ENCODE measurements at places on chromosomes 11 and 22.
A peak's percentile ranks its signal among the peaks of the same experiment; 100 is the strongest.

DNA sequence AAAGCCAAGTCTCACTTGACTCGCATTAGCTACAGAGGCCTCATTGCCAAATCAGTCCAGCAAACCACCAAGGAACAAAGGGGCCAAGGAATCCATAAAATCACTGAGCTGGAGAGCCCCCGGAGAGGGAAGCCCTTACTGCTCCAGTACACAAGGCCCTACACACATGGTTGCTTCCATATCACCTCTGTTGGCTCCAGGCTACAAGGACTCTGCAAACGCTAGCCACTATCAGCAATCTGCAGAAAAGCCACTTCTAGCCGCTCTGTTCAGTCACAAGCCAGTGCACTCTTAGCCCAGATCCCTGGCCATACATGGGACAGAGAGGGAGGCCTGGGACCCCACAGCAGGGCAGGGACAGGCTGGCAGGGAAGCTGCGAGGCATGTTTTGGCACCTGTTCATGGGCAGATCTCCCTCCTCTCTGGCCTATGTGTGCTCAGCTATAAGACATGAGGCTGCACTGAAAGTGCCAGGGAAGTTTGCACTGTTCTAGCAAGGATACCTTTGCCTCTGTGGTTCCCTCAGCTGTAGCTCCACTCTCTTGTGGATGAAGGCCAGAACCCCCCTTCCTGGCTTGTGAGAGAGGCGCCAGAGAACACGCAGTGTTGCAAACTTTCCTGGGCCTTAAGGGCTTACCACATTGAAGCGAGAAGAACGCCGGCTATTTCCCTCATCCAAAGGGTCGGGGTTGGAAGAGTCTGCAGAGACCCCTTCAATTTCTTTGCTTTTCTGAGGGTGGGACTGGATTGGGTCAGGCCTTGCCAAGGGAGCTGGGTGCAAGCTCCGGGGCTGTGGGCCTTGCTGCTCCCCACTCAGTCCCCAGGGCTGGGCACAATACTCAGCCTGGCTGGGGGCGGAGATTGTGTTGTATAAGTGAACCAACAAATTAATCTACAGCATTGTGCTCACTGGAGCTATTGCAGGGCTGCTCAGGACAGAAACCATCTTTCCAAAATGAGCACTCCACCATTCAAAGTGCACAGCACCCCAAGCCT is 108.7 kb upstream of the PITPNB start:
- DNase-seq, result no peak

DNA sequence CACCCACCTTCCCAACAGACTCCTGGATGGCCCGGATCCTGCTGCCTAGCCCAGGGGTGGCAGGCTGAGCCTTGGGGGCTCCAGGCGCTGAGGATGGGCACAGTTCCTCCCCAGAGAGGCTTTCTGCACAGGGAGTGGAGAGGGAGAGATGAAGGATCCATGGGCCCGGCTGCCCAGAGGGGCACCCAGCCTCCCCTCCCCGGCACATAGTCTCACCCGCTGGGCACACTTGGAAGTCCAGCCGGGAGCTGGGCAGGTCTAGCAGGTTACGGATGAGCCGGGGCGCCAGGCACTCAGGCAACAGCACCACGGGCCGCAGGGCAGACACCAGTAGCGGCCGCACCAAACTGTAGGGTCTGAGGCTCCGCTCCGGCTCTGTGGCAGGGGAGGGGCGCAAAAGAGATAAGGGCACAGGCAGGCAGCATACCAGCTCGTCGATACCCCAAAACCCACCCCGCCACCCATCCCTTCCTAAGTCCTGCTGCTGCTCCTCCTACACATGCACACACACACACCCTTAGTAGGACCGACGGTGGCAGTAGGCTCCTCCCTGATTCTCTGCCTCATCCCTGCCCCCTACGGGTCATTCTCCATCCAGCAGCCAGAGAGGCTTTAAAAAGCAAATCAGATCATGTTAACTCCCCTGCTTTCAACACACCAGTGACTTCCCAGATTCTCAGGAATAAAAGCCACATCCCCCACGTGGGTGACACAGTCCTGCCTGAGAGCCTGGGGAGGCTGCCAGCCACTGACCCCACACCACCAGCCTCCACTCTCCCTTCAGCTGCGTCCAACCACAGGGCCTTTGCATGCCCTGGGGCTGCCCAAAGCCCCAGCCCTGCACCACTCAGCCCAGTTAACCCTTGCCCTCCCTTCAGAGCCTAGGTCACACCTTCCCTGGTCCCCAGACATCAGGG is 6.5 kb upstream of the MFNG start:
- DNase-seq, result peak; percentile 30

- no peak for DNase-seq
These were observed 83.8 kb downstream of the ME3 start for GRCh38 chr11:86588566-86589090.

DNA sequence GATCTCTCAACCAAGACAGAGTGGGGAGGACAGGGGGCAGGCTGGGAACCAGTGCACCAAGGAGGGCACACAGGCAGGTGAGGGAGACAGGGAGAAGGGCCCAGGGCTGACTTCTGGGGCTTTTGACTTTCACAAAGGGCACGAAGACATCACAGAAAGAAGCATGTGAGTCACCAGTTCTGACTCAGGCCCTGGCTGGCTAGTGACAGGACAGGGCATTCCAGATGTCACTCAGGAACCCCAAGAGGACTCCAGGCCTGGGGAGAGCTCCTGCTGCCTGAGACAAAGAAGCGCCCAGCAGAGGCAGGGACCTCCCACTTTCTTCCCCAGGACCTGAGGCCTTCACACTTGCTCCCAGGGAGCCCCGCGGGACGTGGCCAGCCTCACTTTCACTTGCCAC is 497.2 kb downstream of the BUD13 start:
- DNase-seq, result no peak

DNA sequence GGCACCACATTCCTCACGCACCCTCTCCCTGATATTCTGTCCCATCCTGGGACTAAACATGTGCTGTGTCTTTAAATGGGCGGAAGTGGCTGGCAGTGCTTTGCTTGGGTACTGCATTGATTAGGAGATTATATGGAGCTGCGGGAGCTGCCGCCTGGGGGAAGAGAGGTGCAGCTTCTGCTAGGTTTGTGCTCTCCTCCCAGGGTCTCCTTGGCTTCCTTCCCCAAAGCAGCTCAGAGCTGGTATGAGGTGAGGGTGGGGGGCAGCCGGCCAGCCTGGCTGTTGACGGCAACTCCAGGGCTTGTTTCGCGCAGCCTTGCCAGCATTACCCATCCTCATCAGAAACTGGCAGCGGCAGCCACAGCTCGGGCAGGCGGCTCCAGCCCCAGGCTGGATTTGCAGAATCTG is 95.4 kb downstream of the GRAMD1B start:
- no peak for DNase-seq

- DNase-seq, result no peak
These were observed 85.9 kb downstream of the WNT7B start for GRCh38 chr22:45891021-45891421.
